NK-92 treated with Interleukin-12 subunit alpha and Interleukin-12 subunit beta, amount 100 ng/mL, for 24 hours (cell line): ENCODE measurements at places on chromosomes 1 and 21.

- no peak for DNase-seq
Measured at GRCh38 chr1:42815941-42816584, 859 bp upstream of the ERMAP start.

GRCh38 chr1:117059334-117059677 lies 820 bp upstream of the TTF2 start:
- peak; percentile 79 for DNase-seq

- no peak for DNase-seq
Measured at GRCh38 chr1:153629343-153629665, 1.1 kb downstream of the S100A1 start.

DNA sequence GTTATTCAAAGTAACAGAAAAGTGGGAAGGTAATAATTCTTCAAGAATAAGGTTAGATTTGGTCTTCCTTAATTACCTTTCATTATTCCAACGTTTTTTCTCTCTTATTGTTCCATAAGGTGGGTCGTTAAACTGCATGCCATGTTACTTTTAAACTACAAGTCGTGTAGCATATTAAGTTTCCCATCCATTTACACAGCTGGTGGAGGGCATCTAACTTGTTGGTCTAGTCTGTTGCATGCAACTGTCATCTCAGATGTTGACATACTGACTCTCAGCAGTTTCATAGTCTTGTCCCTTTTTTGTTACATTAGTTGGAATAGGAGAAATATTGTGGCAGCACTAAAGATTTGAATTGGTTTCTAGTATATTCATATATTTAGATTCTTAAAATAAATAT lies 54.6 kb upstream of the BMP8A start:
- no peak for DNase-seq

DNA sequence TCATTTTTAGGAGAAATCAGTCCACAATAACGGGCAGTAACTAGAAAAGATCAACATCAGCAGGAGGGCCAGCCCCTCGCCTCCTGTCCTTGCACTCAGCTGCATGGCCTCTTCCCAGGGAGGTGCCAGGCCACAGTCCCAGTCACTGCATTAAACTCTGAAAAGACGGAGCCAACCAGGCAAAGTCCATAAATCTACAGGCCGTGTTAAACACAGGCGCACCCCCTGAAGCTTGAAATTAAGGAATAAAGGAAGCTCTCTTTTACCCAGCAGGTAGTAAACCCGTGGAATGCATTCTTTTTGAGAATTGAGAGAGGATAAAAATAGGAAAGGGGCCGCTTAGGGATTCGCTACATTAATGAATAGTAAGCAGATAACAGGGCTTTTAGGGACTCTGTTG lies 18.4 kb downstream of the H6PD start:
- no peak for DNase-seq

DNA sequence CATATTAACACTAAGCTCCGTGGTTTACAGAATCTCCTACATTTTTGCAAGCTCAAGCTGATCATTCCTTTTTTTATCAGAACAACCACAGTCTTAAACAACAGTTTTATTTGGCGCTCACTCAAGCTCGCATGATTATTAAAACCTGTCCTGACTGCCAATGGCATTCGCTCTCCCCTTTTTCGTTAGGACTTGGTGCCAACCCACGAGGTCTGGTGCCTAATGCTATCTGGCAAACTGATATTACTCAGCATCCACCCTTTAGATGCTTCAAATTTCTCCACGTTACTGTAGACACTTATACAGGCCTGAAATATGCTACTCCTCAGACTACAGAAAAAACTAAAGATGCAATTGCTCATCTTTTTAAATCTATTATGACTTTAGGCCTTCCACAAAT lies 23.0 kb upstream of the ITLN1 start:
- DNase-seq, result no peak

GRCh38 chr1:91314643-91315042 lies 90.0 kb downstream of the HFM1 start:
- DNase-seq, result no peak

- no peak for DNase-seq
Measured at GRCh38 chr1:230857822-230858221, 10.5 kb downstream of the C1orf198 start.

GRCh38 chr1:100736324-100736723 lies 16.8 kb downstream of the VCAM1 start:
- DNase-seq, result no peak

GRCh38 chr1:71417421-71417820 lies 336.6 kb upstream of the ZRANB2 start:
- no peak for DNase-seq

- no peak for DNase-seq
Measured at GRCh38 chr1:53073868-53074311, 11.9 kb downstream of the PODN start.
